Glutamatergic neuron (in vitro differentiated cells): ENCODE measurements at places on chromosomes 11 and 22. TPM values are rescaled to one million over a fixed set of nuclear protein-coding genes. Genes with fewer than 3 reads are reported as not detected.

APOL5 gene
- total RNA-seq: not detected

SLC39A13 gene
- 60.0 TPM for total RNA-seq

CASTOR1 gene
- 4.5 TPM for total RNA-seq

RGL4 gene
- total RNA-seq: not detected

CDKN1C gene
- 391 TPM for total RNA-seq

TRIM49 gene
- total RNA-seq: 1.1 TPM

PRDX5 gene
- total RNA-seq: 418 TPM

ACER3 gene
- total RNA-seq: 25.7 TPM

DRD4 gene
- total RNA-seq: 2.9 TPM

DKK3 gene
- 131 TPM for total RNA-seq

ZNF408 gene
- total RNA-seq: 10.6 TPM

APOL1 gene
- not detected for total RNA-seq
